ENCODE measurements at places on chromosomes 4 and X. TPM values are rescaled to one million over a fixed set of nuclear protein-coding genes. Genes with fewer than 3 reads are reported as not detected.

DNA sequence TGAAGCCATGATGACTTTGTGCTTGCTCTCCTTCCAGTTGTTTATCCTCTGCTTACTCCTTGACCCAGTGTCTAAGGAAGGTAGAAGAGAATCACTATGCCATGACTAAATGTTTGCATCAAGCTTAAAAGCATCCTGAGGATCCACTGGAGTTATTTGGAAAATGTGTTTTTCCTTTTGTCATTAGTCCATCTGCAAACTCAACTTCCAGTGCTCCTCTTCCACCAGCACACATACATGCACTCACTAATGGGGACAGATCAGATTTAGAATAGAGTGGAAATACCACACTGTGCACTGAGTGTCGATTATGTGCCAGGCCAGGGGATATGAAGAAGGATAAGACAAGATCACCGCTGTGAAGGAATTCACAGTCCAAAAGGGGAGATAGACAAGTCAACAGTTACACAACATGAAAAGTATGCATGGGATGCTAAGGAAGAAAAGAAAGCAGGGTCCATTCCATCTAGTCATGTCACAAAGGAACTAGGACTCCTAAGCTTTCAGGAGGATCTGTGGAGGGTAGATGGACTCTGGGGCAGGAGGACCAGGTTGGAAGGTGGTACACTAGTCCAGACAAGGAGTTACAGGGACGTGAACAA, 1.9 kb downstream of the OCIAD2 start:
- H3K4me3 ChIP-seq, result no peak overlapping the region
- no peak for DNase-seq
- no peaks in the 10 kb centered on the region for H3K27me3 ChIP-seq
- peak overlapping the region; percentile 53 for H3K27ac ChIP-seq
- no peaks in the 10 kb centered on the region for H3K36me3 ChIP-seq

- H3K36me3 ChIP-seq, result no peaks in the 10 kb centered on the region
- no peak for DNase-seq
- no peak overlapping the region for H3K4me3 ChIP-seq
- H3K27ac ChIP-seq, result no peak overlapping the region
These were observed 65.5 kb downstream of the EDNRA start for GRCh38 chr4:147546349-147546748.

DNA sequence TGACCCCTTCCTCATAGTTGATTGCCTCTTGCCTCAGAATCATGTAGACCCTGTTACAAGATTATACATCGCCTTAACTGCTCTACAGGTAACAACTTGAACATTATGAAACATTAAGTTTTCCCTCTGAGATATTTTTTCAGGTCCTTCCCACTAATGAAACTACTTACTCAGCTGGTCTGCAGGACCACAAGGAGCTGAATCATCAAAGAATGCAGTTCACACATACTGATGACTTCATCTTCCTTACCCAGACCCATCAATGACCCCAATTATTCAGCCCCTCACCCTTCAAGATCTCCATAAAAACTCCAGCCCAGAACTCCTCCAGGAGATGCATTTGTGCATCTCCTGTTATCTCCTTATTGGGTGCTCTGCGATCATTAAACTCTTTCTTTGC, 720.9 kb downstream of the RAPGEF2 start:
- H3K4me3 ChIP-seq, result no peak overlapping the region
- H3K27ac ChIP-seq, result no peak overlapping the region
- DNase-seq, result no peak
- no peaks in the 10 kb centered on the region for H3K27me3 ChIP-seq
- no peaks in the 10 kb centered on the region for H3K36me3 ChIP-seq
- H3K4me1 ChIP-seq, result no peaks in the 10 kb centered on the region

DNA sequence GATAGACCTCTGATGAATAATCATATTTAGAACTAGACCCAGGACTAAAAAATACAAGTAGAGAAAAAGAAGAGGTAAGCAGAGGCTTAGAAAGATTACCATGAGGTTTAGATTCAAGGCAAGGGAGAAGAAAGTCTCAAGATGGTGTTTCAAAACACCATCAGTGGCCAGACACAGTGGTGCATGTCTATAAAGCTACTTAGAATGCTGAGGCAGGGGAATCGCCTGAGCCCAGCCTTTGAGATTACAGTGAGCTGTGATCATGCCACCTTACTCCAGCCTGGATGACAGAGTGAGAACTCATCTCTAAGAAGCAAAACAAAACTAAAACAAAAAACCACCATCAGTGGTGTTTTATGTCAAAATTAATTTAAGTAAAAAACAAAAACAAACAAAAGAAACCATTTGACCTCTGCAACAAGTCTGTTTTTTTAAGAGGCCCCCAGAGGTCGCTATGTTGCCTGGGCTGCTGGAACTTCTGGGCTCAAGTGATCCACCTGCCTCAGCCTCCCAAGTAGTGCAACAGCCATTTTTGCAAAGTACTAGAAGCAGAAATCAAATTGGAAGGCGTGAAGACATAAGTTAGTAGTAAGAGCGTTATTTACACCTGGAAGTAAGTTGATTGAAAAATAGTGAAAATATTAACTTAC, 784.3 kb downstream of the ADGRL3 start:
- H3K27ac ChIP-seq, result no peak overlapping the region
- H3K27me3 ChIP-seq, result no peaks in the 10 kb centered on the region
- no peak for DNase-seq
- no peaks in the 10 kb centered on the region for H3K36me3 ChIP-seq
- no peaks in the 10 kb centered on the region for H3K4me1 ChIP-seq

DNA sequence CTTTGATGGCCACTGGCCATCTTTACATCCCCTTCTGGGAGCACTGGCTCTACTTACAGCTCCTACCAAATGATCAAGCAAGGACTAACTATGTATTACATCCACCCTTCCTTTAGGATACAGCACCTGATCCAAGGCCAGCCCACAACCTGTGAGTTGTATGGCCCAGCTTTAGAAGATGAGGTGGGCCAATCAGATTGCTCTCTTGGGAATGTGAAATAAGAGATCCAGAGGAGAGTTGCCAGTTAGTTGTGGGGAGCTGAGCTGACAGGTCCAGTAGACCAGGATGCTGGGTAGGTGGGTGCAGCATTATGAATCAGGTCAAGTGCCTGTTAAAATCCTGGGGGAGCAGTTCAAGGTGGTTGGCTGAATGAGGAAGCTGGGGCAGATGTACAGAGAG, 111.5 kb downstream of the GNL3L start:
- H3K4me1 ChIP-seq, result peaks cover 7% of the 10 kb centered on the region
- no peak overlapping the region for H3K4me3 ChIP-seq
- no peaks in the 10 kb centered on the region for H3K27me3 ChIP-seq
- H3K27ac ChIP-seq, result no peak overlapping the region
- no peak for DNase-seq

- H3K4me3 ChIP-seq, result no peak overlapping the region
- no peaks in the 10 kb centered on the region for H3K4me1 ChIP-seq
- no peaks in the 10 kb centered on the region for H3K27me3 ChIP-seq
- H3K36me3 ChIP-seq, result no peaks in the 10 kb centered on the region
- no peak overlapping the region for H3K27ac ChIP-seq
- no peak for DNase-seq
These were observed 182.1 kb downstream of the EVC2 start for GRCh38 chr4:5526080-5526846.

DNA sequence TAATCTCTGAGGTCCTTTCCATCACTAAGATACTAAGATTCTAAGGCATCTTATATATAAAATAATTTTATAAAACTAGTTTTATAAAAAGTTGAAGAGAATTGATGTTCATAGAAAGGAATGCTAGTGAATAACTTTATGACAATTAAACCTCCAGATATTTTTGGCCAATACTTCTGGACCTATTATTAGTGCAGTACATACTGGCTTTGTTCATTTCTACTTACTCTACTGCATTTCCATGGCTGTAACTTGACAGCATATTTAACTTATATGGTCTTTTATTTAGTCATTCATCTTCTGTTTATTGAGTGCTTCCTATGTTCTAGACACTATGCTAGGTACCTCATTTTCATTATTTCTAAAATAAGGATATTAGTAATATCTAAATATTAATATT, 6.8 kb upstream of the USP53 start:
- no peaks in the 10 kb centered on the region for H3K4me1 ChIP-seq
- no peak overlapping the region for H3K27ac ChIP-seq
- DNase-seq, result no peak
- no peaks in the 10 kb centered on the region for H3K27me3 ChIP-seq

Gene GLUD2
- 15.2 TPM for total RNA-seq

Gene DGKK
- 0.36 TPM for total RNA-seq

Gene DCHS2
- total RNA-seq, result 0.32 TPM

Measured in hepatocyte (in vitro differentiated cells).